Activated CD4-positive, alpha-beta T cell treated with anti-CD3 and anti-CD28 coated beads, Interleukin-2, amount 50 U/mL, for 1 hour (primary cell): ENCODE measurements at places on chromosomes 12 and 14.

GRCh38 chr12:72144553-72144952, 127.6 kb upstream of the TRHDE start:
- DNase-seq = no peak

DNA sequence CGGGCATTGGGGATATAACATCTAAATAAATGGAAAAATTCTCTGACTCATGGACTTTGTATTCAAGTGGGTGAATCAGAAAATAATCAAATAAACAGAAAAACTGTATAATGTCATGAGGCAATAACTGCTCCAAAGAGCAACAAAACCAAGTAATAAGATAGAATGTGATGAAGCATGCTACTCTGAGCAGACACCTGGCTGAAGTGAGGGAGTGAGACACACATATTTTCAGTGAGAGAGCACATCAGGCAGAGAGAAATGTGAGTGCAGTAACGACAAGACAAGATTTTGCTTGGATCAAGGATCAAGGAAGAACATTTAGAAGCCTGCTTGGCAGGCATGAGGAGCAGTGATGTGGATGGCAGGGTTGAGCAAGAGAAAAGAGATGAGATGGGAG, 75.8 kb upstream of the CCDC91 start:
- DNase-seq = no peak

DNA sequence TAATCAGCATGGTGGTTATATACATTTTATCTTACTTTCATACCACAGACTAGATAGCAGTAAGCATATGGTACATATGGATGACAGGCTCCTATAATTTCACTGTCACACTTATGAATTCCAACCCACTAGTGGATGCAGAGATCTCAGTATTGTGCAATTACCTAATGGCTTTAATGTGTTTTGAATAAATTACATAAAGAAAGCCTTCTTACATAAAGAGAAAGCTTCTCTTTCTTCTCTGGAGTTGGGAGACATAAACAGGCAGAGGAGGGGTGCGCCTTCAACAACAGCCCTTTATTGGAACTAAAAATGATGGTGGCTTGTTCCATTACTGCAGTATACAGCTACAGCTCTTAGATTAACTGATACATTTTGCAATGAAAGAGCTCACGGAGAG, 52.6 kb downstream of the SAV1 start:
- no peak for DNase-seq

DNA sequence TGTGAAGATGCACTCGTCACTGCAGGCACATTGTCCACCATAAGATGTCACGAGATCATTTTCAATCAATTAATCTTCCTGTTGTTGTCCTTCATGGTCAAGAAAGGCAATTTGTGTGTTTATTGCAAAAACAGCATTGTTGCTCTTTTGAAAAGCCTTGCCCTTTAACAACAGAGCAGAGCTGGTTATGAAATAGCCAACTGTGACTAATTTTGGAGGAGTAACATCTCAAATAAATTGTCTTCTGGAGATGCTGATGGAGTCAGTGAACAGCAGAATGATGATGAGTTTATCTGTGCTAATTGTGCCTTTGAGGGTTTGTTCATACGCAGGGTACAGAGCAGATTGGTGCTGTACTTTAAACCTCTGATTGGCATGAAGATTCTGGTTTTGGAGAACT, 88.3 kb upstream of the E2F7 start:
- DNase-seq = no peak

DNA sequence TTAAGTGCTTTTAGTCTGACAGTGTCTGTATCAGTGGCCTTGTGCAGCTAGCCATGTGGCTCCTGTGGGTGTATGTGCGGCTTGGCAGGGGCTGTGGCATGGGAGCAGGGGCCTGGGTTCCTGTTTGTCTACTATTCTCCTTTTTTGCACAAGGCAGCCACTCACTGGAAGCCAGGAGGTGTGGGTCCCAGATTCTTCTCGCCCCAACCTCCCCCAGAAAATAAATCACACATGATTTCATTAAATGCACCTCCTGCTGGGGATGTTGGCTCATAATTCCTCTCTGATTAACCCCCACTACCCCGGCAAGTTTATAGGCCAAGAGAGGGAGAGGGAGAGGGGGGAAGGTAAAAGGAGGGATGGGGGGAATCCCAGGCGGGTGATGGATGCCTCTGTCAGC, 17.6 kb downstream of the CALCOCO1 start:
- no peak for DNase-seq

DNA sequence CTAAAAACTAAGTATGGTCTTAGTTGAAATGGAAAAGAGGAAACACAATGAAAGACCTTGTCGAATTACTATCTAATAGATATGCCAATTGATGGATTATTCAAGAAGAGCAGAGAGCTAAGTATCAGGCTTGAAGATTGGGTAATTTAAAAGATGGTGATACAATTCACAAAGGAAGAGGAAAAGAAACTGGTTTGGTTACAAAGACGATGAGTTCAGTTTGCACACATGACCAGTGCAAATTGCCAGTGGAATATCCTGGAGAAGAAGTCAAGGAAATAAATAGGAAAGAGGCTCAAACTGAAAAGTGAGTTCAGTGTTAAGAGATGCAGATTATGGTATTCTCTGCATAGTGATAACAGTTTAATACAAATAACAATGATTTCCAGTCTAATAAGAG, 2.5 kb upstream of the RAP1B start:
- no peak for DNase-seq

- no peak for DNase-seq
These were observed 38.6 kb upstream of the ACSM4 start for GRCh38 chr12:7265251-7265650.

DNA sequence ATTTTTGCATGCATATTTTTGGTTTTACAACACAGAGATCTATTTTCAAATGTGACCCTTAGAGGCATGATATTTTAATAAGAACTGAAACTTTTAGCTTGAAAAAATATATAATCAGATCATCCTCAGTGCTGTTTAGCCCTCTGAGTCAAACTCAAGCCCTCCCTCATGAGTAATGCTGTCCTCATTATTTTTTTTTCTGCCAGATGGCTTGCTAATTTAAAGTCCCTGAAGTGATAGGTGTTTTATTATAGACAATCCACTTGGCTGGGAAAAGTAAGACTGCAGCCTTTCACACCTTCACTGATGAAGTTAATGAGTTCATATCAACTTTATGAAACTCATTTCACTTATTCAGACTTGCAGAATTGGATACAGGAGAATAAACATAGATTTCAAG, 227.7 kb downstream of the SLC16A7 start:
- no peak for DNase-seq

DNA sequence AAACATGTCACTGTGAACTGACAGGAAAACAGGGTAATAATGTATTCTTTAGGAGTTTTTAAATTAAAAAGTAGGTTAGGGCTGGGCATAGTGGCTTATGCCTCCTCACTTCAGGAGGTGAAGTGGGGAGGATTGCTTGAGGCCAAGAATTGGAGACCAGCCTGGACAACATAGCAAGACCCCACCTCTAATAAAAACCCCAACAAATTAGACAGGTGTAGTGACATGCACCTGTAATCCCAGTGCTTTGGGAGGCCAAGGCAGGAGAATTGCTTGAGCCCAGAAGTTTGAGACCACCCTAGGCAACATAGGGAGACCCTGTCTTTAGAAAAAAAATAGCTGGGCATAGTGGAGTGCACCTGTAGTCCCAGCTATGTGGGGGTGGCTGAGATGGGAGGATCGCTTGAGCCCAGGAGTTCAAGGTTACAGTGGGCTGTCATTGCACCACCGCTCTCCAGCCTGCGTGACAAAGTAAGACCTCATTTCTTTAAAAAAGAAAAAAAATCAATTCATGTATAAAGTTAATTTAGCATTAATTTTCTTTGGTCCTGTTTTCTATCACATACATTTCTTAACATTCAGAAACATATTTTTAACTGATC, 20.4 kb downstream of the FBXO34 start:
- no peak for DNase-seq

DNA sequence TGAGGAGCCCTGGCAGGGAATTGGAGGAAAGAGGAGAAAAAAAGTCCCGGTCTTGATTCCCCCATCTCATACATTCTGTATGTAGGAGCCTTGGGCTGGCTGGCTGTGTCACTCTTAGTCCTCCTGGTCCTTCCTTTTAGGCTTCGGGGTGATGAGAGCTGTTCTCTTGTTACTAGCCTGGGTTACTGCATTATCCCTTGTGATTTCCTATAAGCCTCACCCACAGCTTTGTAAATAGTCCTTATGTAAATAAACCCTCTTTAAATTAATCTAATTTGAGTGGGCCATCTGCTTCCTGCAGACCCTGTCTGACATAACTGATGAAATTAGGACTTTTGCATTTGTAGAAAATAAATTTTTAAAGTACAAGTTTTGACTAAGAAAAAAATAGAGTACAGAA, 19.2 kb downstream of the DNM1L start:
- no peak for DNase-seq
